NCI-H187 treated with DMSO at 0.1 percent for 48 hours (cell line): ENCODE measurements at places on chromosomes 1 and 21.

DNA sequence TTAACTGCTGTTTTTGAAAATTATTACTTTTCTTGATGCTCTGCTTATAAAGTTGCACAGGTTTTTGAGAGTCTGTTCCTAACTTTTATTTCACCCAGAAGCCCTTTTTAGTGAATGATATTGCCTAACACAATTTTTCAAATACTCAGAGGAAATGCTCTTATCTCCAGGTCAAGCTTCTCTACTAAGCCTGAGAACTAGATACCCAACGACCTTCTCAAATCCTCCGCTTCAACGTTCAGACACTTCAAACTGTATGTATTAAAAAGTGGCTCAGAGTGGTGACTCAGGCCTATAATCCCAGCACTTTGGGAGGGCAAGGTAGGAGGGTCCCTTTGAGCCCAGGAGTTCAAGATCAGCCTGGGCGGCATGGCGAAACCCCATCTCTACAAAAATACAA lies 88.5 kb downstream of the ASH1L start:
- no peak for DNase-seq

DNA sequence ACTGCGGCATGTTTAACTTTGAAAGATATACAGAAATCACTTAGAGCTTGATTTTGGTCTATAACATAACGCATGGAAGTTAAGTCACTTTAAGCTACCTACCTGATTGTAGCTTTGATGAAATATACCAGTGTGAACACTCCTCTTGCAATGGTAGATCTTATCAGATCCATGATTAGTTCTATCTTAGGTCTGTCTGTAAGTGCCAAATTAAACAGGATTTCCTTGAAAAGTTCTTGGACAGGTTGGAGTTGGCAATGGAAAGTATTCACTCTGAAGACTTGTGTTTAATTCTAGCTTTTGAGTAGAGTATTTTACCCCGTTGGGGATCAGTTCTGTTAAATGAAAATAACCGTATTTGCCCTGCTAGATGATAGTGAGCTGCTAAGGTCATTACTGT lies 4.1 kb upstream of the ADGRL4 start:
- DNase-seq, result no peak

GRCh38 chr1:91754348-91754747 lies 131.6 kb downstream of the TGFBR3 start:
- DNase-seq, result no peak

- no peak for DNase-seq
Measured at GRCh38 chr1:119416006-119416640, 1.2 kb downstream of the HSD3B2 start.

- DNase-seq, result no peak
Measured at GRCh38 chr1:204616641-204617040, 68.9 kb downstream of the LRRN2 start.

DNA sequence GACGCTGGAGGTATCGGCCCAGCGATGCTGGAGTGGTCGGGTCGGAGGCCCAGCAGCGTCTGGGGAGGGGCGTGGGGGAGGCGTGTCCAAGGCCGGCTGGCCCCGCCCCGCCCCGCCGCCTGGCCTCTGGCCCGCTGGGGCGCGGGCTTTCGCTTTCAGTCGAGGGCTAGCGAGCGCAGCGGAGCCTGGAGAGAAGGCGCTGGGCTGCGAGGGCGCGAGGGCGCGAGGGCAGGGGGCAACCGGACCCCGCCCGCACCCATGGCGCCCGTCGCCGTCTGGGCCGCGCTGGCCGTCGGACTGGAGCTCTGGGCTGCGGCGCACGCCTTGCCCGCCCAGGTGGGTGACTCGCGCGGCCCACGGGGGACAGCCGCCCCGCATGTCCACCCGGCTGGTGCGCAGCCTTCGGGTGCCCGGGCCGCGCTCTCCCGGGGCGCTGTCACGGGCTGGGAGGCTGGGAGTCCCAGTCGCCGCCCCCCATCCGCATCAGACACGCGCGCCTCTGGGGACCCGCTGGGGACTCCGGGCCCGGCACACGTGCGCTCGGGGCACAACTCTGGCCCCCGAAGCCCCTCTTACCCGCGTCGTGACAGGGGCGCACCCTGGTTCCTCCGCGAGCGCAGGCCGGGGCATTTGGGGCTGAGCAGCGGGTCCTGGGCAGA lies at the start of gene TNFRSF1B:
TNFRSF1B (plus strand) TSS at position 158 of the 659 bp plus-strand sequence; CDS start at position 259, 101 bp downstream.
- no peak for DNase-seq

DNA sequence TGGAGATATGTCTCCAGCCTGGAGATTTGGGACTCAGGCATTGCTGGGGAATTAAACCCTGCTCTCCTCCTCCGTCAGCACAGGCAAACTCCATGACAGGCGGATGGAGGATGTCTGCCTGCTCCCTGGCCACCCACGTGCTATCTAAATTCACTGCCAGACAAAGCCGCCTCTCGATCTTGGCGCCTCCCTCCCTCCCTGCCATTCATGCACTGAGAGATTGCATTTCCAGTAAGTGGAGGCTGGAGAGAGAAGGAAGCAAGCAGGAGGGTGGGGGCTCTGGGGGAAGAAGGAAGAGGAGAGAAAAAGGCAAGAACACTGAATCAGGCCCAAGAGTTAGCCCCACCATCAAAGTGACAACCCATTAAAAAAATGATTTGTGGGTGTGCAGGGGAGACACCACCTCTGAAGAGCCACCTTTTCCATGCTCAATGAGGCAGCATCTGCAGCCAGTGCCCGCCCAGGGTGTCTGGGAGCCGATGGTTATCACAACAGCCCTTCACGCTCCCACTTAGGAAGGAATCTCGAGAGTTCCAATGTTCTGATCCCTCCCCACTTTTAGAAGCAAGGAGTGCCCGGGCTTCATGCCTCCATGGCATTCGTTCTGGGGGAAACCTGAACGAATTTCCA lies 183.0 kb downstream of the HIVEP3 start:
- peak; percentile 86 for DNase-seq
